Hindlimb muscle (tissue), 1 donor: ENCODE measurements at places on chromosomes 1 and 21.

DNA sequence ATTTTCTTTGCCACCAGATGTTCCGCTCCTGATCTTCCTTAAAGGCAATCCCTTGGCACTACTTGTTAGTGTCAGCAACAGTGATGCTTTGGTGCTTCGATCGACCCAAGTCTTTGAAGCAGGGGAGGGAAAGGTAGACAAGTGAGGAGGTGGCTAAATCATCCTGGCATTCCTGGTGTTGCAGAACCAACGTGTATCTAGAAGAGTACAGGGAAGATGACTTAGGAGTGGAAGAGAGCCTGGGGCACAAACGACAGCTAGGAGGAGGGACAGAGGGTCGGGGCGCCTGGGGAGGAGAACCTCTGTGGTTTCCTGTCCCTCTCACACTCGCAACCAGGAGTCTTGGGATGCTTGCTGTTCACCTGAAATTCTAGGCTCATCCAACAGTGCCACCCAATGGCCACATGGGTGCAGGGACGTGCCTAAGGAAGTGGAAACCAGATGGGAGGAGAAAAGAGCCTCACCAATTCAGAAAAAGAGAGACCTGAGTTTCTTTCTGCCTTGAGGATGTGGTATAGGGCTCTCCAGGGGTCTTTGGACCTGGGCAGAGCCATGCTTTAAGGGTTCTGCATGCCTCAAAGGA is 9.5 kb upstream of the KCNA2 start:
- peak; percentile 62 for DNase-seq

DNA sequence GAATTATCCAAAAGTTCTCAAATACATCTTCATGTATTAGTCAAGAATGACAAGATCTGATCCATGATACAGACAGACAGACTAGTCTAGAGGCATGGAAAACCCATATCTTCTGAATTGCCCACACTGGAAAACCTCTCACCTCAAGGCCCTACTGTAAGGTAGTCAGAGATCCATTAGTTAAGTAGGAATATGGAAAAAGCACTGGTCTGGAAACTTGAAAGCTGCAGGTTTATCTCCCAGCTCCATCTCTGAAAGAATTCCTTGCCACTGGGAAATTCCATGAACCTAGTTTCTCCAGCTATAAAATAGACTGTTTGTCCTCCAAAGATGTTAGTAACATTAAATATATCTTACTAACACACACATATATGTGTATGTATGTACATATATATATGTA is 169.2 kb downstream of the AKT3 start:
- DNase-seq = no peak

DNA sequence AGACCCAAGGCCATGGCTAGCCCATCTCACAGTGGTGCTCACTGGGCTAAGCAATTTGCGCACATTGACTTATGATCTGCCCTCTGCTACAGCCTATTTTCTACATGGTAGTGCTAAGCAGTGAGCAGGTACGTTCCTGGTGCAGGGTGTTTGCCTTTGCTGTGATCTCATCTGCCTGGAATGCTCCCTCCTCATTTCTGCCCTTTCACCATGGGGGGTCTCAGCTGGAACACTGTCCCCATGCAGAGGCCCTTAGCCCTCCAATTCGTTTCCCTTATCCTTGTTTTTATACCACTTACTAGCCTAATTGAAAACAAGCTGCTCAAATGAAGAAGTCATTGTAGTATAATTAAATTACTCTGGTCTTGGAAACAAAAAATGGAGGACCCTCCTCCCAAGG is 2.0 kb upstream of the B3GALT5 start:
- DNase-seq = no peak

DNA sequence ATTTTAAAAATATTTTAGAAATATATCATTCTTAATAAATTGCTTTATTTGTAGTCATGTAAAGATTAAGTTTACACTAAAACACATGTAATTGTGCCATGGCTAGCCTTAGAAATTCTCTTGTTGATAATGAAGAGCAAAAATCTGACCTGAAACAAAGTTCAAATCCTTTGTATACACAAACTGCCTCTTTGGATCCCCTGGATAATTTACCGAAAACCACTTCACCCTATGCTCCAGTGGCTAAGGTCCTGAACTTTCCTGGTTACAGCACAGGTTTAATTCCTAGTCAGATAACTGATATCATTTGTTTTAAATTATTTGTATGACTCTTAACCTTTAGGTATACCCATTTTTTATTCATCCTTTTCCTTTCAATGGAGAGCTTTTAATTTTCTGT is 1093.2 kb upstream of the ADGRL4 start:
- no peak for DNase-seq

GRCh38 chr1:22543679-22544078 is 19.6 kb upstream of the EPHA8 start:
- no peak for DNase-seq

DNA sequence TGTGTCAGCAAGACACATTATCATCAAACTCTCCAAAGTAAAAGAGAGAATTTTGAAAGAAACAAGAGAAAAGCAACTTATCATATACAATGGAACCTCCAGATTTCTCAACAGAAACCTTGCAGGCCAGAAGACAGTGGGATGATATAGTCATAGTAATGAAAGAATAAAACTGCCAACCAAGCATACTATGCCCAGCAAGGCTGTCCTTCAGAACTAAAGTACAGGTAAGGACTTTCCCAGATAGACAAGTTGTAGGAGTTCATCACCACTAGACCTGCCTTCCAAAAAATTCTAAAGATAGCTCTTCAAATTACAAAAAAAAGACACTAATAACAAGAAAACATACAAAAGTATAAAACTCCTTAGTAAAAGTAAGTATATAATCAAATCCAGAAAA is 33.2 kb upstream of the FOXD3 start:
- no peak for DNase-seq

DNA sequence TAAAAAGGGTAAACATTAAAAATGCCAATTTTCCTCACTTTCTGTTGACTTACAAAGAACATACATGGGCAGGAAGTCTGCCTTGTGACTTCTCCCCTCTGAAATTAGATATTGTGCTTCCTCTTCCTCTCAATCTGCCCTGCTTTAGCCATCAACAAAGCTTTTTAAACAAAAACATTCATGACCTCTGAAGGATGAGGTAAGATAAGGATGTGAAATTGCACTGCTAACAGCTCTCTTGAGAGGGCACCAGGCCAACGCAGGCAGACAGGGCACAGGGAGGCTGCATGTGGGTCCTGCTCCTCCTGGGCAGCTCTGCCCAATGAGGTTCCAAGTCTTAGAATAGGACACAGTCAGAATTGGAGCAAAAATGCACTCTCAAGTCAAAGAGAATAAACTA is 62.1 kb downstream of the DEGS1 start:
- peak; percentile 38 for DNase-seq

GRCh38 chr21:41429925-41430491 is 4.0 kb downstream of the MX1 start:
- no peak for DNase-seq

- no peak for DNase-seq
Observed at GRCh38 chr1:227093309-227093708, 153.2 kb downstream of the COQ8A start.
